Nephron progenitor cell (in vitro differentiated cells): ENCODE measurements at places on chromosomes 6 and 20.
A peak's percentile ranks its signal among the peaks of the same experiment; 100 is the strongest.

DNA sequence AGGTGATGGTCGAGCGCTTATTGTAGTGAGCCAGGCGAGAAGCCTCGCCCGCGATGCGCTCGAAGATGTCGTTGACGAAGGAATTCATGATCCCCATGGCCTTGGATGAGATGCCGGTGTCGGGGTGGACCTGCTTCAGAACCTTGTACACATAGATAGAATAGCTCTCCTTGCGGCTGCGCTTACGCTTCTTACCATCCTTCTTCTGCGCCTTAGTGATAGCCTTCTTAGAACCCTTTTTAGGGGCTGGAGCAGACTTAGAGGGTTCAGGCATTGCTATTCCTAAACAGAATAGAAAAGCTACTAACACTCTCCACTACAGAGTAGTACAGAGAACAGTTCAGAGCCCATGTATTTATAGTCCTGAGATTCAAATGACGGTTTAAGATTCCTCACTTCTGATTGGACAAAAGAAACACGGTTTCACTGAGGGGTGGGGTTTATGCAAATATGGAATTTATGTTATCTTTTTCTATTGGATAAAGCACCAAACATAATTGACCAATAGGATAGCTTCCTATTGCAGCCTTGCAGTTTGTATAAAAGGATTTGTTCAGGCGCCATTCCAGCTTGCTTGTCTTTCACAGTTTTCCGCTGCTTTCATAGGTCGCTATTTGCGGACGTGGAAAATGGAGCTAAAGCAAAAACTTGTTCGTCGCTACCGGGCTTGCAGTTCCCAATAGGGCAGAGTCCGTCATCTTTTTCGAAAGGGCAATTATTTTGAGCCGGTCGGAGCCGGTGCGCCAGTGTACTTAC, 43.7 kb upstream of the HFE start:
- DNase-seq, result no peak

GRCh38 chr6:118965371-118965770, 30.4 kb upstream of the MCM9 start:
- DNase-seq, result no peak

DNA sequence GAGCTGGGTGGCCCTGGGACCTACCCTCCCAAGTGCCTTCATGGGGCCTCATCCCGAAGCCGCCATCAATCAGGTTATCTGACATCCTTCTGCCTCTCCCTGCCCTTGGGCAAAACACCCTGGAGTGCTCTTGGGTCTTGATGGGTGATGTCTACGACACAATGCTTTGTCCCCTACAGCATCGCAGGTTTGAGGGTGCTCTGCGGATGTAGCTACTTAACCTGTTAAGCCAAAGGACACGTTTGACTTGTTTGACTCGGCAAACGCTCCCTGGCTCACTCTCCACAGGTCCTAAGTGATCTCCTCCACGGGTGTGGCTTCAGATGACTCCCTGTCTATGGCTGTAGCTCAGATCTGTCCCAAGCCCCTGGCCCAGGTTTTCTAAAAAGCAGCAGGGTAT, 35.6 kb downstream of the TBC1D7 start:
- no peak for DNase-seq

GRCh38 chr6:1027109-1027794, 284.6 kb upstream of the FOXQ1 start:
- DNase-seq, result no peak

GRCh38 chr6:100353276-100354015, 111.3 kb downstream of the SIM1 start:
- no peak for DNase-seq

DNA sequence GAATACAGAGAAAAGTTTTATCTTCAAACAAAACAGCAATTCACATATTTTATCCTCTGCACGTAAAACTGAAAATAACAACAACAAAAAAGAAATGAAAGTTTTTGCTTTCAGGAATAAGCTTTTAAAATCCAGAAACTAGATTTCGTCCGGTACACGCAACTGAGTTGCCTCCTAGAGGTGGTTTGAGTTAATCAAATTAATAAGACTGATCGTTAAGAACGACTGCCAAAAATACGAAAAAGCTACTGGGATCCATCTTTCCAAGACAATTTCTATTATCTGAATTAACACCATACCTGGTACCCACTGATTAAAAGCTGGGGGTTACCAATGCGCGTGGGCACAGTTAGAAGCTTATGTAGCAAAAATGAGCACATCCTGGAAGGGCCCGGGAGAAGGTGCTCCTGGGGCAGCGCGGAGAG, 669 bp downstream of the PDCD2 start:
- no peak for DNase-seq

DNA sequence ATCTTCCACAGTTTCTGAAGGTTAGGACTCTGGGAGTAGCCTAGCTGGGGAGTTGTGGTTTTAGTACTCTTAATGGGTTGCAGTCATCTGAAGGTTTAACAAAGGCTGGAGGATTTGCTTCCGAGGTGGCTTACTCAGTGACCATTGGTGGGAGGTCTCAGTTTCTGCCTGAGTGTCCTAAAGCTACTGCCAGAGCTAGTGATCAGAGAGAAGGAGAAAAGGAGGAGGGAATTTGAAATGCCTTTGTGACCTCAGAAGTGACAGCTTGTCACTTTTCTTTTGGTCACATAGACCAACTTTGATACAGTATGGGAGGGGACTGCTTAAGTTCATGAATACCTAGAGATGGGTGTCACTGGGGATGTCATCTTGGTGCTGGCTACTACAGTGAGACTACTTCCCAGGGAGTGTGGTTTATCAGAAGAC, 41.3 kb downstream of the NCOA3 start:
- DNase-seq, result no peak

DNA sequence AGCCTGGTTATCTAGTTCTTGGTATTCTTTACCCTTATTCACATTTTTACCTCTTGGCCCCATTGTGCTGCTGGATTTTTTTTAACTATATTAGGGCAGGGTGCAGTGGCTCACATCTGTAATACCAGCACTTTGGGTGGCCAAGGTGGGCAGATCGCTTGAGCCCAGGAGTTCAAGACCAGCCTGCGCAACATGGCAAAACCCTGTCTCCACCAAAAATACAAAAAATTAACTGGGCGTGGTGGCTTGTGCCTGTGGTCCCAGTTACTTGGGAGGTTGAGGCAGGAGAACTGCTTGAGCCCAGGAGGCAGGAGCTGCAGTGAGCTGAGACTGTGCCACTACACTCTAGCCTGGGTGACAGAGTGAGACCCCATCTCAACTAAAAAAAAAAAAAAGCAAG, 12.2 kb upstream of the TAF8 start:
- no peak for DNase-seq

DNA sequence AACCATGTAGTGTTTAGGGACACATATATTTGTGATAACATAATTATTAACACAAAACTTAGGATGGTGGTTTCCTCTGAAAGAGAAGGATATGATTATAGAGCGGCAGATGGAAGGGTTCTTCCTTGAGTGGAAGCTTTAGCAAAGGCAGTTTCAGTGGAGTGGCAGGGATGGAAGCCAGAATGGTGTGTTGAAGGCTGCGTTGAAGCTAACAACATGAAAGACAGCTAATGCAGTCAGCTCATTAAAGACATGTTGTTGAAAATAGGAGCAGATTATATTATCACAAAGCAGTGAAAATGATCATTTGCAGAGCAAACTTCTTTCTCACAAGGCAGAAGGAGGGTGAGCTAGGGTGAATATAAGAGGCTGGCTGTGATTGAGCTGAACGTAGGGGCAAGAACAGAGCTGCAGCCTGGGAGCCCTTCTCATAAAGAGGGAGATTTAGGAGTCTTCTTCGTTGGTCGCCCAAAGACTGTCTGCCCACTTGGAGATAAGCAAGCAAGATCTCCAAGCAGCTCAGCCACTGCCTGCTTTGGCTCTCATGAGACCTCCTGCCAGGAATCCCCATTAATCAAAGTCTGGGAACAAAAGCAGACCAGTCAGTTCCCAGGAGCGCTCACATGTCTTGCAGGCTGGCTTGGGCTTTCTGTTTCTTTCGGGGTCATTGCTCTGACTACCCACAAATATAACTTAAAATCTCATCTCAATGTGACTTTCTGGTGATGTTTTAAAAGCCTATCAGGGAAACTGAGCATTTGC, 2.6 kb upstream of the ANKRD6 start:
- DNase-seq, result peak; percentile 52

DNA sequence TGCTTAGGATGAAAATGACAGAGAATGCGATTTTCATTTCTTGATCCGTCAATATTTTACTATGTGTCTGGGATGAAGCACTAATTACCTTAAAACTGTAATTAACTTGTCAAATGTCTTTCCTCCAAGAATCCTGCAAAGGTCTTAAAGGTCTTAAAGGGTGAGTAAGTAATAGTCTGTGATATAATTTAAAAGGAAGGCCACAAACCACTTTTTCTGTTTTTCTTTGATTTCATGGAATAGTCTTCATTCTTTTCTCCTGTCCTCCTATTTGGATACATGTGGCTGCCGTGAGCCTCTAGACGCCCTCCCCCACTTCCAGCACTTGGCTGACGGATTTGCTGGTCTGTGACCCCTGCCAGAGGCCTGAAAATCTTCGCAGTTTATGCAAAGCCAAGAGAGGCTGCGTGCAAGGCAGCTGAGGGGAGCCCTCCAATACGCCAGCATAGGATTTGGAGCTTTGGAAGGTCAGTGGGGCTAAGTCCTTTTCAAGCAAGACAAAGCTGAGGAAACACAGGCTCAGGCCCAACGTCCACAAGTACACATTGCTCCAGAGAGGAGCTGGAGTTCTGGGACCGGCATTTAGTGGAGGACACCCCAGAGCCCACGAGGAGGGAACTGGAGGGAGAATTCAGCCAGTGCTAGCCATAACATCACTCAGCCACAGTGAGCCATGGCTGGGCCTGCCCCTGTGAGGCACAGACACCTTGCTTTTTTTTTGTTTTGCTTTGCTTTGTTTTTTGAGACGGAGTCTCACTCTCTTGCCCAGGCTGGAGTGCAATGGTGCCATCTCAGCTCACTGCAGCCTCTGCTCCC, 382.6 kb downstream of the SMOC2 start:
- DNase-seq, result peak; percentile 33

DNA sequence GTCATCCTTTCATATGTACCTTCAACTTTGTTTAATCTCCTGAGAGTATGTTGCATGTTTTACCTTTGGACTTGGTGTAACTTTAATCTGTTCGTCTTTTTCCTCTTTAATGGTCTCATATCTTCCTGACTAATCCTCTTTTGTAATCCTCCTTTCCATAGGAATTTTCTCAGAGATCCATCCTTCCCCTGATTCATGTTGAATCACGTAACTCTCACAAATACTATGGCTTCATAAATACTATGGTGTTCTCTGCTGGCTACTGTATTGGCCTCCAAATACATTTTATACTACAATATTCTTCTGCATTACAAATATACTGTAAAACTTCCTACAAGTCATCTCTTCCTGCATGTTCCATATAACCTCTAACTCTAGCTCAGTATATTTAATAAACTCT, 317.7 kb upstream of the ADGRB3 start:
- DNase-seq, result no peak

DNA sequence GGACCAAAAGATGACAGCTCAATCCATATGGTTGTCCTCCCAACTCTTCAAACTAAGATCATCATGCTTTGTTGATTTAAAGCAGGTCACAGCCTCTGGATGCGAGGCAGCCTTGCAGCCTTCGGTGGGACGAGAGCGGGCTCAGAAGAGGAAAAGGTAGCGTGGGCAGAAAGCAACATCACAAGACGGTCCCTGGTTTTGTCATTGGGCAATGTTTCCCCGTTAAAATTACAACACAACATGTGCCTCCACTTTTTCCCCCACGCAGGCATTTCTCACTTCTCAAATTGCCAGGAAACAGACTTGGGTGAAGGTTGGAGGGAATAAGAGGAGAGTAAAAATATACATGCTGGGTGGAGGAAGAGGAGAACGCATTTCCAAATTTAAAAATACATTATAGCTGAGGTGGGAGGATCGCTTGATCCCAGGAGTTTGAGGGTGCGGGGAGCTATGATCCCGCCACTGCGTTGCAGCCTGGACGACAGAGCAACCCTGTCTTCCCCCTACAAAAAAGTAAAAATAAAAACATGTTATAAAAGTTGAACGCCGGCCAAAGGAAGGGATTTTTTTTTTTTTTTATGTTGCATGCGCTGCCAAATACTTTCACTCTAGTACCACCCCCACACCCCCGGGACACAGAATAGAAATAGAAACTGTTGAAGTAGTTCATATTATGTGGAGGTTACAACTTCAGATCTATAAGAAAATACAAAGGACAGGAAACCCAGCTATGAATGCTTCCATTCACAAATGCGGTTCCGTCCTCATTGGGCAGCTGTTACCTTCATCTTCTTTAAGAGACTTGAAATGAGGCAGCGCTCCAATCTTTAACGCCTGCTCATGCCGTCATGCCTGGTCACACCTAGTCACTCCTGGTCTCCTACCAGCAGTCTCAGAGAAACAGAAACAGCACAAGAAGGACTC, 13.9 kb upstream of the NAA20 start:
- no peak for DNase-seq

DNA sequence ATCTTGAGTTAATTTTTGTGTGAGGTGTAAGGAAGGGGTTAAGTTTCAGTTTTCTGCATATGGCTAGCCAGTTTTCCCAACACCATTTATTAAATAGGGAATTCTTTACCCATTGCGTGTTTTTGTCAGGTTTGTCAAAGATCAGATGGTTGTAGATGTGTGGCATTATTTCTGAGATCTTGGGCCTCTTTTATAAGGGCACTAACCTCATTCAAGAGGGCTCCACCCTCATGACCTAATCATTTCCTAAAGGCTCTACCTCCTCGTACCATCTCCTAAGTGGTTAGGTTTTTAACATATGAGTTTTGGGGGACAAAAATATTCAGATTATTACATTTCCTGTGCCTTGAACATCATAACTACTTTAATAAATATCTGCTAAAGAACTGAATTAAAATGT, 510.9 kb downstream of the UTRN start:
- DNase-seq, result no peak
